ENCODE measurements at places on chromosomes 7 and 10. TPM values are rescaled to one million over a fixed set of nuclear protein-coding genes. Genes with fewer than 3 reads are reported as not detected.

The ARPC1A gene
- 81.7 TPM for total RNA-seq

The MDFIC gene
- 70.4 TPM for total RNA-seq

The H2BK1 gene
- not detected for total RNA-seq

The TET1 gene
- total RNA-seq, result 3.0 TPM

The ZNF783 gene
- 22.3 TPM for total RNA-seq

The NUB1 gene
- 60.2 TPM for total RNA-seq

The WDR86 gene
- total RNA-seq, result 67.3 TPM

The SYT15B gene
- 1.9 TPM for total RNA-seq

The AKR1C8 gene
- total RNA-seq, result 0.23 TPM

The HECW1 gene
- total RNA-seq, result 0.91 TPM

The PNLIPRP2 gene
- total RNA-seq, result 0.60 TPM

The INSYN2A gene
- total RNA-seq, result 0.09 TPM

The ANXA8L1 gene
- total RNA-seq, result 0.42 TPM

The GIMAP6 gene
- total RNA-seq, result 77.6 TPM

The KLLN gene
- total RNA-seq, result 0.54 TPM

The HOXA5 gene
- total RNA-seq, result 3.0 TPM

The PKD1L1 gene
- total RNA-seq, result 0.33 TPM

The CRTAC1 gene
- not detected for total RNA-seq

The ELN gene
- 11.7 TPM for total RNA-seq

The TMEM72 gene
- not detected for total RNA-seq

The STN1 gene
- total RNA-seq, result 27.7 TPM

The MYOZ1 gene
- total RNA-seq, result 0.67 TPM

The KCND2 gene
- 0.26 TPM for total RNA-seq

The ENTPD1 gene
- total RNA-seq, result 70.7 TPM

The CYP3A5 gene
- total RNA-seq, result not detected

The ADARB2 gene
- 0.34 TPM for total RNA-seq

The ANK3 gene
- 30.6 TPM for total RNA-seq

The SORCS1 gene
- total RNA-seq, result 1.7 TPM

The AKR1C3 gene
- 0.85 TPM for total RNA-seq

The CDH23 gene
- 8.4 TPM for total RNA-seq

The WIPF3 gene
- total RNA-seq, result 0.72 TPM

The DLX6 gene
- total RNA-seq, result not detected

The MMRN2 gene
- total RNA-seq, result 98.0 TPM

The CRPPA gene
- 3.1 TPM for total RNA-seq

The ABCB4 gene
- 23.4 TPM for total RNA-seq

The TYW1B gene
- total RNA-seq, result 8.3 TPM

The MUC12 gene
- 0.07 TPM for total RNA-seq

The GPR15LG gene
- total RNA-seq, result not detected

The GIMAP7 gene
- 111 TPM for total RNA-seq

The SPDYE2B gene
- total RNA-seq, result not detected

The ELFN1 gene
- total RNA-seq, result 2.3 TPM

The PLOD3 gene
- total RNA-seq, result 36.8 TPM

The SLC13A1 gene
- not detected for total RNA-seq

The LEP gene
- not detected for total RNA-seq

The VWC2 gene
- not detected for total RNA-seq

The LIPN gene
- not detected for total RNA-seq

The STOX1 gene
- 0.11 TPM for total RNA-seq

The INHBA gene
- total RNA-seq, result 0.43 TPM

The A1CF gene
- total RNA-seq, result not detected

The ZNF22 gene
- 28.3 TPM for total RNA-seq

The PSD gene
- 1.1 TPM for total RNA-seq

The CTAGE4 gene
- total RNA-seq, result not detected

The GLI3 gene
- total RNA-seq, result 2.2 TPM

Measured in spleen (tissue), 13 donors.